ENCODE measurements at places on chromosomes 1 and 21.

GRCh38 chr1:5927506-5928370 is 64.5 kb downstream of the NPHP4 start:
- DNase-seq = no peak

GRCh38 chr21:43189936-43190335 is 21.1 kb downstream of the CRYAA start:
- no peak for DNase-seq

- DNase-seq = no peak
Measured at GRCh38 chr1:21703318-21703963, 34.3 kb upstream of the RAP1GAP start.

DNA sequence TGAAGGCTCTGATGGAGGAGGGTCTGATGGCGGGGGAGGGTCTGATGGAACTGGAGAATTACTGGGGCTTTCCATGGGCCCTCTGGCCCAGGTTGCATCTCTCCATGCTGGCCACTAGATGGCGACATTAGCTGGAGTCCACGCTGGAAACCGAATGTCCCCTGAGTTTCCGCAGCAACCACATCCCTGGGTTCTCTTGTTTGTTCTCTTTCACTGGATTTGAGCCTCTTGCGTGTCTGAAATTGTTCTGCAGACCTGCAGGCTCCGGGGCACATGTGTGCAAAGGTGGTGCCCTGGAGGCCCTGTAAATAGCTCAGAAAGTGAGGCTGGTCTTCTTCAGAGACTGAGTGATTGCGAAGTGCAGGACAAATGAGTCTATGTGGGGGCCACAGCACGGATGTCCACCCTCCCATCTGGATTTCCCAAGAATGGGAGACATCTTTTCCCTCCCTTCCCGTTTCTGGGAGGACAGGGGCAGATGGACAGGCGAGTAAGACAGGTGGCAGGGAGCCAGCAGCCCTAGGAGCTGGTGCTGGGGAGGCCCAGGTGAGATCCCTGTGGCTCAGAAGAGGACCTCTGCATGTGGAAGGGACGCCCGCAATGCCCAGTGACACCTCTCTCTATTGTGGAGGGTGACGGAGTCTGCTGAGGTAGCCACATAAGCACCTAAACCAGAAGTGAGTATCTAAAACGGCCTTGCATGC is 73.2 kb upstream of the ABCG1 start:
- DNase-seq = peak; percentile 55

- no peak for DNase-seq
Measured at GRCh38 chr1:8427986-8428385, 110.1 kb downstream of the SLC45A1 start.

- DNase-seq = no peak
Measured at GRCh38 chr1:110722807-110723206, 48.1 kb upstream of the KCNA3 start.

DNA sequence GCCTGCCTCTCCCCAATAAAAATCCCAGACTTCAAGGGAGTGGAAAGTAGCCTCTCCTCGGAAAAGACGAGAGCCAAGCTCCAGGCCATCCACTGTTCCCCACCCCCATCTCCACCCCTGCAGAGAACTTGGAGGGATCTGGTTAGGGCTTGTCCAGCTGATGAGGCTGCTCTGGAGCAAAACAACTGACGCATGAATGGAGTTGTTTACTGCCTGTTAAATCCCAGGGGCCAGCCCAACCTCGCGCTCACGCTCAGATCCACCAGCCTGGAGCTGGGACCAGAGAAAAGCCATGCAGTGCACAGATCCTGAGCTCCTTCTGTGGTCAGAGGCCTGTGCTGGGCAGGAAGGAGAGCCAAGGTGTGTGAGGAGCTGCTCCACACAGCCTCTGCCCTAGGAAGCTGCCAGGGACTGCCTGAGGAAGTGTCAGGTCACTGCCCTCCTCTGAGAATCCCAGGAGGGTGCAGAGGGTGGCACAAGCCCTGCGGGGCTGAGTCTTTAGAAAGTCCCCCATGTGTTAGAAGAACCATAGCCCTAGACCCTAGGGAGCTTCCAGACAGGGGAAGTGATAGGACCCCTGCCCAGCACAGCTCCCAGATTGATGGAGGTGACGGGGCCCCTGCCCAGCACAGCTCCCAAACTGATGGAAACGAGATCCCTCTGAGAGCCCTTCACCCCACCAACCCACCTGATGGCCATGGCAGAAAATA is 109.0 kb upstream of the IPO9 start:
- no peak for DNase-seq

- no peak for DNase-seq
Measured at GRCh38 chr1:244887281-244887680, 22.9 kb upstream of the HNRNPU start.

GRCh38 chr1:89697383-89697782 is 64.5 kb downstream of the LRRC8C start:
- no peak for DNase-seq

DNA sequence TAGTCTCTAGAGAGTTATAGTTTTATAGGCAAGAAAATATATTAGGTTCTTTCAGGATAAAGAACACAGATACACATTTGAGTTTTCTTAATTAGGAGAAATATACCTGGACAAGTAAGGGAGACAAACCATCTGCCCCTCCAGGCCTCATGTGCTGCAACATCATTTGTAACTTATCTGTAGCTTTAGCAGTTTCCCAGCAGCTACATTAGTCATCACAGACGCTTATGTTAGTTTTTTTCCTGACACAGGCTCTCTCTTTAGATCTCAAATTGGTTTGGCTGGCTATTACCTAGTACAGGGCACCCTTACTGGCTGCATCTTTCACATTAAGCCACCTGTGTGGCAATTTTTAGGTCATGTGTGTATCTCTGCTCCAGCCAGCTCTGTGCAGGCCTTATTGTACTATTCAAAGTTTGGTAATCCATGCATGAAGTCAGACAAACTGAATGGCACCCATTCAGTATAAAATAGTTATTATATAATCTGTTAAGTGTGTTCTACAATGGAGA is 25.9 kb downstream of the GNPAT start:
- no peak for DNase-seq

DNA sequence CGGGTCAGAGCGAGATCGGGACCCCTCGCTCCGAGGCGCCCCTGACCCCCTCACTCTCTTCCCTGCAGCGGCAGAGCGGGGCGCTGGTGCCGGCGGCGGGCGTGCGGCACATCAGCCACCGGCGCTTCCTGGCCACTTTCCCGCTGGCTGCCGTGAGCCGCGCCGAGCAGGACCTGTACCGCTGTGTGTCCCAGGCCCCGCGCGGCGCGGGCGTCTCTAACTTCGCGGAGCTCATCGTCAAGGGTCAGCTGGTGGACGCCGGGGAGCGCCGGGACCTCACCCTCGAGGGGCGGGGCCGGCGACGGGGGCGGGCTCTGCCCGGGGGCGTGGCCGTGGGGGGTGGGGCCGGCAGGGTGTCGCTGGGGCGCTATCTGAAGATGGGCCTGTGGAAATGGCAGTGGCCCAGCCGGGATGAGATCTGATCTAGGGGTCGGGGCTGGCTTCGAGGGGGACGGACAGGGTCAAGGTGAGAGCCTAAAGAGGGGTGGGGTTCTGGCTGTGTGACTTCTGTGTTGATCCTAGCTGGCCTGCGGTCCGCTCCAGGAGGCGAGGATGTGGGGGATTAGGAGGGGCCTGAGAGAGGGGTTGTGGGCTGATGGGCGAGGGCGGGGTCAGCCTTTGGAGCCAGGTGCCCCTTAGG is 23.6 kb downstream of the PTPRU start:
- no peak for DNase-seq

- DNase-seq = no peak
Measured at GRCh38 chr1:206566999-206567398, 45.3 kb downstream of the EIF2D start.

DNA sequence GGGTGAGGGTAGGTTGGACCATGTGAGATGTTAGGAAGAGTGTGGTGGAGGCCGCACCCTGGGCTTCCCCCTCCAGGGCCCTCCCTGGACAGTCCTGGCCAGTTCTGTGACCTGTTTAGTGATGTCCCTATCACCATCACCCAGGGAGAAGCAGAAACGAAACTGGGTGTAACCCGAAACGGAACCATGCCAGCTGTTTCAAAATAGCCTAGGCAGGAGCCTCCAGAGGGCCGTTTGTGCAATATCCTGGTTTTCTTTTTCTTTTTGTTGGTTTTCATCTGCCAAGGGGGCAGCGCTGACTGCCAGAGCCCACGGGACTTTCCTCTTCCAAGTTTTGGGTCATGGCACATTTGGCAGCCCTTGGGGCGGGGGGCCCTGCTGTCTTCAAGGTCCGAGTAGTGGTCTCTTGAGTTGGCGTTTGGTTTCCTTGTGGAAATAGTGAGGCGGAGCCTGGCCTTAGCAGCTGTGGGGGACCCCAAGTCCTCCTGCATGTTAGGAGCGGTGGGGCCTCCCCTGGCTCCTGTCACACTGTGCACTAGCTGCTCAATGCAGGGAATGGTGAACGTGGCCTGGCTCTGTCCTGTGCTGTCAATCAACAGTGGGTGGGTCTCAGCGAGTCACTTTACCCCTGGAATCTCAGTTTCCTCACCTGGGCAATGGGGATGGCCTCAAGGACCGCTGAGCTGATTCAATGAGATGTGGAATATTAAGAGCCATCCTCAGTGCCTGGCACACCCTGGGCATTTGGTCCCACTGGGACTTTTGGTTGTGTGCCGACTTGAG is 90.7 kb downstream of the ARHGEF10L start:
- DNase-seq = no peak

- no peak for DNase-seq
Measured at GRCh38 chr1:186183970-186184628, 191.0 kb downstream of the TPR start.

DNA sequence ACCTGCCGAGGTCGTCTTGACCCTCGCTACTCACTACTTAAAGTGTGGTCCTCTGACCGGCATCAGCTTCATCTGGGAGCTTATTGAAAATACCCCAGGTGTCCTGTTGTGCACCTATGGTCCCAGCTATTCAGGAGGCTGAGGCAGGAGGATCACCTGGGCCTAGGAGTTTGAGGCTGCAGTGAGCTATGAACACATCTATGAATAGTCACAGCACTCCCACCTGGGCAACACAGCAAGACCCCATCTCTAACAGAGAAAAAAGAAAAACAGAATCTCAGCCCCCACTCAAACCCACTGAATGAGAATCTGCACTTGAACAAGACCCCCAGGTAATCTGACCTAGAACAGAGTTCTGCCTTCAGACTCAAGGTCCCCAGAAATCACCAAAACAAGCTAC is 8.7 kb upstream of the OLIG1 start:
- no peak for DNase-seq

GRCh38 chr1:153058826-153059784 is 1.8 kb upstream of the SPRR2A start:
- DNase-seq = no peak

GRCh38 chr1:84715342-84716019 is 25.2 kb upstream of the SSX2IP start:
- DNase-seq = no peak

DNA sequence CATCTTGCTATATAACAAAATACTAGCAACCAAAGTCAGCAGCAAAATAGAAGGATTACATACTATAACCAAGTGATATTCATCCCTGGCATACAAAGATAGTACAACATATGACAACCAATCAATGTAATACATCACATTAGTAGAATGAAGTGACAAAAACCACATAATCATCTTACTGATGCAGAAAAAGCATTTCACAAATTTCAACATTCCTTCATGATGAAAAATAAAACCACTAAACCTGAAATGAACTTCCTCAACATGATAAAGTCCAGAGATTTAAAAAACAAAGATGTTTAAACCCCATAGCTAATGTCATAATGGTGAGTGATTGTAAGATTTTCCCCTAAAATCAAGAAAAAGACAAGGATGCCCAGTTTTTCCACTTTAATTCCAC is 18.6 kb downstream of the RO60 start:
- no peak for DNase-seq

DNA sequence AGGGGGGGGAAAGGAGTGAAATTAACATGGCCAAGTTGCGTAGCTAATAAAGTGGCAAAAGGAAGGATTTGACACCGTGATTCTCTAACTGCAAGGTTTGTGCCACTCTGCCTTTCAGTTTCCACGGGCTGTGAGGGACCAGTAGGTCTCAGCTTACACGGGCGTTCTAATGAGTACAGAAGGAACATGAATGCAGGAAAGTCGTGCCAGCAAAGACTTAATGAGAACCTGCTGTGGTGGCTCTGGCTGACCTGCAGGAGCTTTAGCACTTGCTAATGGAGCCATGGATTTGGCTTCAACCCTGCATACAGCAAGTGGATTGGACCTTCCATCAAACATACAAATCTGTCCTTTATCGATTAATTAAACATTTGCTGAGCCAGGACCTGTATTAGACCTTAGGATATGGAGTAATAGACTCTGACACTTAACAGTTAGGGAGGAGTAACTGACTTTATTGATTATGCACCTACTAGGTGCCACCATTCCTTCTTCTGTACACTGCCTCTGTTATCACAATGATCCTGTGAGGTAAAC is 15.1 kb upstream of the PITHD1 start:
- no peak for DNase-seq

DNA sequence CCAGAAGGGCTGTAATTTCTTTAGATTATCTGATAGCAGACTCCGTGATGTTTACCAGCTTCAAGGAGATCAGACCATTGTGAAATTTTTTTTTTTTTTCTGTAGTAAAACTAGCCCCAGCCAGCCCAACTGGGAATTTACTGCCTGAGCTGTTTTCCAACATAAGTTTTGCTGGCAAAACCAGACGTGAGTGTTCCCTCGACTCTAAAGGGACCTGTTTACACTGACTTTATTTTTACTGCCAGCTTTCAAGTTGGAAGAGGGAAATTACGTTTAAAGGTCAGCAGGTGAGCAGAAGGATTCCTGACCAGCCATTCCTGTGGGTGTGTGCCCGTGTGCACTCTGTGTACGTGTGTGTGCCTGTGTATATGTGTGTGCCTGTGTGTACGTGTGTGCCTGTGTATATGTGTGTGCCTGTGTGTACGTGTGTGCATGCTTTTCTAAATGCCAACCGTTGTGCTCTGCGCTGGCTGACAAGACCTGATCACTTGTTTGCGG is 374 bp downstream of the MAB21L3 start:
- DNase-seq = no peak

- no peak for DNase-seq
Measured at GRCh38 chr21:35075546-35075945, 26.4 kb upstream of the RUNX1 start.

GRCh38 chr1:41810446-41810845 is 108.3 kb downstream of the HIVEP3 start:
- peak; percentile 21 for DNase-seq

DNA sequence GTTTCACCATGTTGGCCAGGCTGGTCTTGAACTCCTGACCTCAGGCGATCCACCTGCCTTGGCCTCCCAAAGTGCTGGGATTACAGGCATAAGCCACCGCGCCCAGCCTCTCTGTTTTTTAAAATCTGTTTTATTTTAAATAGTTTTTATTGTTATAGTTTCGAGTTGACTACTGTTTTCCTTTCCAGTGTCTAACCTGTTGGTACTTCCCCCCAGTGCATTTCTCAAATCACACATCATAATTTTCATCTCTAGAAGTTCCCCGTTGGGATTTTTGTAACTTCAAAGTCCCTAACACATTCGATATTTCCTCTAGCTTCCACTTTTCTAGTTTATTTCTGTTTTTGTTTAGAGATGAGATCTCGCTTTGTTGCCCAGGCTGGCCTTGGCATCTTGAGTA is 7.5 kb downstream of the HES4 start:
- DNase-seq = no peak

Data from stimulated activated naive B cell treated with anti-CD40 and anti-IgM and Interleukin-4, amounts not matched to agents 10 μg/mL and 1 μg/mL and 100 μg/mL, for 72 hours (primary cell).